ENCODE measurements at places on chromosomes 4 and X.

- no peak for DNase-seq
These were observed 276.3 kb upstream of the GALNT7 start for GRCh38 chr4:172892300-172892699.

DNA sequence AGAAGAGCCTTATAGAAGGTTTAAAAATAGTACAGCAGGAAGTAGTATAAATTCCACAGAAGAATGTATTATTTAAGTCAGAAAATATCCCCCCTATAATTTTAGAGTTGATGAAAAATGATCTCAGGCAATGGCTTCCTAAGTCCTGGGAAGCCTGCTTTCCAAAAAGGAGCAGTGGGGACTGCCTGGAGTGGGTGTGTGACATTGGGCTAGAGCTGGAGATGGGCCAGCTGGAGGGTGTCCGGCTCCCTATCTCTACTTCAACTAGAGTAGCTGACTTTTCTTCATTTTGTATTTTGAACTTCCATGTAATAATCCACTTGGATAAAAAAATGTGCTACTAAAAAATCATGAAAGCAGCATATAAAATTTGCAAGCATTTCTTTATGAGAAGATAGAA is 253.9 kb downstream of the ANK2 start:
- no peak for DNase-seq

DNA sequence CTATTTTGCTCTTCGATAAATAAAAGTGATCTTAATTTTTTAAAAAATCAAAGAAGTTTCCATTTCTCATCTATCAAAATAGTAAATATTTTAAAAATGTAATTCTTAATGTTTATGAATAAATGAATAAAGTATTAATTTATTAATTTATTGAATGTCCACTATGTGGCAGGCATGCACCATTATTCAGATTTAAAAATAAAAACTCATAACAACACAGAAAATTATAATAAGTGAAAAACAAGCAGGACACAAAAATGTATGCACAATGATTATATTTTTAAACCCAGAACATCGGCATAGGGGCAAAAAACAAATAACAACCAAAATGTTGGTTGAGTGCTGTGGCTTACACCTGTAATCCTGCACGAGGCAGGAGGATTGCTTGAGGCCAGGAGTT is 5.3 kb upstream of the PYURF start:
- no peak for DNase-seq

DNA sequence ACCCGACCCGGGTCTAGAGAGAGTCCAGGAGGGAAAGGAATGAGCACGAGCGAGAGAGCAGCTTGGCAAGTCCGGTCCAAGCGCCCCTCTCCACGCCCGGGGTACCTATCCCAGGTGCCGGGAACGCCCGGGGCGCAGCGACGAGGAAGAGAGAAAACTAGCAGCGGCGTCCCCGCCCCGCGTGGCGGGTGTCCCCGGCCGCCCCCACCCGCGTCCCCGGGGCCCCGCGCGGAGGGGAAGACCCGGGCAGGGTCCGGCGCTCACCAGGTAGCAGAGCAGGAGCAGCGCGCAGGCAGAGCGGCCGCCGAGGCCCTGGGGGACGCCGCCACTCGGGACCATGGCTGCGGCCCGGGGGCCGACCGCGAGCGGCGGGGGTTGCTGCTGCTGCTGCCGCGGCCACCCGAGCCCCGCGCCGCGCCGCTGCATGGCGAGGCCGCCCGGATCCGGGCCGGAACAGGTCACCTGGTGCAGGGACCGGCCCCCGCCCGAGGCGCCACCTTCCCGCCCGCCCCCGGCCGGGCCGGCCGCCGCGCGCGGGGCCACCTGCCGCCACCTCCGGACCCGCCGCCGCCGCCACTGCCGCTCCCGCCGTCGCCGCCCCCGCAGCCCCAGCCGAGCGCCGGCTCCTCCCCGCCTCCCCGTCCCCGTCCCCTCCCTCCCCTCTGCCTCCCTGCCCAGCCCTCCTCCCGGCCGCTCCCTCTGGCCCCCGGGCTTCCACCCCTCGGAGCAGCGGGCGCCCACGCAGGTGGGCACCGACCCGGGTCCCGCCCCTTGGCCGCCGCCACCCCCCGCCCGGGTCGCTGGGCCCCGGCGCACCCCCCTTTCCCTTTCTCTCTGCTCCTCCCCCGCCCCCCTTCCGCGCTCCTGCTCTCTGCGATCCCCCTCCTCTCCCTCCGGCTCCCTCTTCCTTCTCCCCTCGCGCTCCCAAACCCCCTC is at the start of gene SEL1L3:
SEL1L3 (minus strand) TSS at position 578 of the 936 bp plus-strand sequence; CDS start at position 426, 152 bp downstream.
- no peak for DNase-seq

DNA sequence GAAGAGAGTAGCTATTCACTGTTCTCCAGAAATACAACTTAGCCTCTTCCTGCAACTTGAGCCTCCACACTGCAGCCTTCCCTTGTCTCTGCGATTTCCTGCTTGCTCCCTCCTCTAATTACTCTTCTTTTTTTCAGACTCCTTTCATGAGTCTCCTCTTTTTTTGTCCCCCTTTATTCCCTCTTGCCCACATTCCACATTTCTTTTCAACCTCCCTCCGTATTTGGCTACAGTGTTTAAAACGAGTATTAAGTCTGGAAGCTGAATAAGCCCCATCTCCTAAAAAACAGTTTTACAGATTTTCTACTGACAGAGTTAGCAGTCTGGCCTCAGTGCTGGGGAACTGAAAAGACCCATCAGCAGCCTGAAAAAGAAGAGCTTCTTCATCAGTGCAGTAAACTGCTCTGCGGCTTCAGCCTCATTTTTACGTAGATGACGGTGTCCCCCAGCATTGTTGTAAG is 141.5 kb downstream of the TENM3 start:
- DNase-seq: no peak

- DNase-seq: no peak
These were observed 46.7 kb downstream of the ENPP6 start for GRCh38 chr4:184171011-184171410.

- no peak for DNase-seq
These were observed 18.4 kb downstream of the NOP14 start for GRCh38 chr4:2944586-2945526.

DNA sequence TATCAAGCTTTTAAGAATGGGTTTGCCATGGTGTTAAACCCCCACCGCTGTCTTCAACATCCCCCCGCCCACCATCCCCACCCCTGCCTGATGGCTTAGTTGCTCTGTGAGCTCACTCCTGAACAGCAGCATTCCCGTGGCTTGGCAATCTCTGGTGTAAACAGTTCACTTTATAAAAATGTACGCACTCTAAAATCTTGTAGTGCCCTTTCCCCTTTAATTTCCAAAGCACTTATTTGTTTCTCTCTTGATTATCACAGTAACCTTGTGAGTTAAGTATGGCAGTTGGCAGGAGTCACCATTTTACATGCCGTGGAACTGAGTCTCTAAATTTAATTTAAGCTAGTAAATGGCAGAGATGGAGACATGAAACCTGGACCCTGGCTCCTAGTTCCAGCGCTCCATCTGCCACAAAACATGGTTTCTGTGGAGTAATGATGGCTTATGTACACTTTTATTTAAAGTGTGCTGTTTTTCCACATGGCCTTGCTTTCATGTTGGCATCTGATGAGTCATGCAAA is 123.1 kb downstream of the AFF1 start:
- DNase-seq: no peak

DNA sequence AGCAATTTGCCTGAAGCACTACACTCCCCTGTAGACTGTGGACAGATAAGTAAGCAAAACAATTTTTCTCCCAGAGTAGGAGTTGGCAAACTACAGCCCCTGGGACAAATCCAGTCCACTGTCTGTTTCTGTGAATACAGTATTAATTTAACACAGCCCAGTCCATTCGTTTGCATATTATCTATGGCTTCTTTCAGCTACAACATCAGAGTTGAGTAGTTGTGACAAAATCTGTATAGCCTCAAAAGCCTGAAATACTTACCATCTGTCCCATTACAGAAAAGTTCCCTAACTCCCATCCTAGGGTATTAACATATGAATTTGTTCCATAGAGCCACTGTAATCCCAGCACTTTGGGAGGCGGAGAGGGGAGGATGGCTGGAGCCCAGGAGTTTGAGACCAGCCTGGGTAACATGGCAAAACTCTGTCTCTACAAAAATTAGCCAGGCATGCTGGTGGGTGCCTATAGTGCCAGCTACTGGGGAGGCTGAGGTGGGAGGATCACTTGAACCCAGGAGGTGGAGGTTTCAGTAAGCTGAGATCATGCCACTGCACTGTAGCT is 53.0 kb downstream of the AMELX start:
- DNase-seq: no peak

DNA sequence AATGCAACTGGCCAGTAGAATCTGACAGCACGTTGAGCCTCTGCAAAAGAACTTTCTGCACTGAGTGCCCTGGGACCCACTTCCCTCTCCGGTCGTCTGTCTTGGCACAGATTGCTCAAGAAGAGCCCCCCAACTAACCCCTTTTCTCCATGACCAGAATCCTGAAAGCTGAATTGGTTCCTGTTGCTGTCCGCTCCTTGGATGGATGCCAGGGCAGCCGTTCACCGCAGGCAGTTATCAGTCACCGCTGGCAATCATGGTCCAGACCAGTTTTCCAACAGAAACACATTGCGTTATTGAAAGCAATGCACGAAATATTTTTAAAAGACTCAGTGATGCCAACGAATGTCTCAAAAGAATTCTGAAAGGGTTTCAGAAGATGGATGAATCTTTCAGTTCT is 733.7 kb upstream of the FRG1 start:
- no peak for DNase-seq

DNA sequence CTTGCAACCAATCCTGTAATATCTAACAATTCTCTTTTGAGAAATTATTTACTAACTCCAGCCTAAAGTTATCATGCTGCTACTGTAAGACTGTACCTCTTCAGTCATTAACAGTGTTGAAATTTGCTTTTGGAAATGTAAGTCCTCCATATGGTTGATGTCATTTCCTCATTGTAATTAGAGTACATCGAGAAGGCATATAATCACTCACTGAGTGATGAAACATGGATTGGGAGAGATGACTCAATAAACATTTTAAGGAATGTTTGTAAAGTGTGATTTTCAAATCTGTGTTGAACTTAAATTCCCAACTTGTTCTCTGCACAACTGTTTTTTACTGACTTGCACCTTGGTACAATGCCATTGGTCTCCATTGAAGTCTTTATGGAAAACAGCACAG is 61.2 kb downstream of the HMGB2 start:
- DNase-seq: no peak

GRCh38 chr4:146245850-146246249 is 31.5 kb downstream of the REELD1 start:
- no peak for DNase-seq

GRCh38 chr4:185396724-185397385 is at the start of gene ANKRD37:
Gene ANKRD37, plus strand, starts transcription at chr4:185396841. Its CDS starts 83 bp downstream, at chr4:185396924.
- DNase-seq: no peak

Data from GM04504 (cell line).